Activated T-helper 1 cell treated with anti-CD3 and anti-CD28 coated beads, Interleukin-12 subunit alpha, Interleukin-12 subunit beta, Interleukin-2, Interleukin-4 antibody, amounts not matched to agents 30 ng/mL and 10 ng/mL and 1 ng/mL, durations not matched to agents 14 hours and 24 hours and 36 hours (primary cell): ENCODE measurements at places on chromosomes 5 and 9. TPM values are rescaled to one million over a fixed set of nuclear protein-coding genes. Genes with fewer than 3 reads are reported as not detected.

DNA sequence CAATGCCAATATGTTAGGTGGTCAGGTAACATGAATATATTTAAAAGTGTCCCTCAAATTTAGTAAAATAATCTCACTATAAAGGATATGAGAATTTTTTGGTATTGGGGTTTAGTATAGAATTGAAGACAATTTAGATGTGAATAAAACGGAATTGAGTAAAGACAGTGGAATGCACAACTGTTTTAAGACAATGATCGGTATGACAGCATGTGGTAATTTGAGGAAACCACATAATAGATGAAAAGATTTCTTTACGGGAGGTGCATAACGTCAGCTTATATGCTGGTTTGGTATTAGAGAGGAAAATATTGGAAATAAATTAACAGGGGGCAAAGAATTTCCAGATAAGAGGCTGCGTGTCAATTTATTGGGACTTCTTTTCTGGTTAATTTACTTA, 1043.2 kb downstream of the CDH18 start:
- H3K27me3 ChIP-seq, result no peaks in the 10 kb centered on the region
- DNase-seq, result no peak
- no peaks in the 10 kb centered on the region for H3K36me3 ChIP-seq
- no peak overlapping the region for H3K4me3 ChIP-seq
- no peak overlapping the region for H3K27ac ChIP-seq

DNA sequence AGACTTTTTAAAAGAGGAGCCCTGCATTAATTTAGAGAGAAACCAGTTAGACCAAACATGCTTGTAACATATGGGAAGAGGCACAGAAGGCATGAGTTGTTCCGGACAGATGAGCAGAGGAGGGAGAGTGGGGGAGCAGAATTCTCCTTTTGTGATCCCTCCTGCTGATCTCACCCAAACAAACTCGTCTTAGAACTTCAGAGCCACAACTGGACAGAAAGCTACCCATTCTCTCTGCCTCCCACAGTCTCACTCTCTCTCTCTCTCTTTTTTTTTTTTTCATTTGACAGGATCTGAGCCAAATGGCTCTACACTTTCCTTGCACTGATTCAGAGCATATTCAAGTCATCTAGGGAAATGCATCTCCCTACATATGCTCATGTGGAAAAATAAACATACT, 196.0 kb upstream of the PAPPA start:
- peaks cover 2% of the 10 kb centered on the region for H3K27me3 ChIP-seq
- DNase-seq, result no peak
- no peak overlapping the region for H3K27ac ChIP-seq
- H3K4me3 ChIP-seq, result no peak overlapping the region
- H3K36me3 ChIP-seq, result no peaks in the 10 kb centered on the region
- no peaks in the 10 kb centered on the region for H3K4me1 ChIP-seq

DNA sequence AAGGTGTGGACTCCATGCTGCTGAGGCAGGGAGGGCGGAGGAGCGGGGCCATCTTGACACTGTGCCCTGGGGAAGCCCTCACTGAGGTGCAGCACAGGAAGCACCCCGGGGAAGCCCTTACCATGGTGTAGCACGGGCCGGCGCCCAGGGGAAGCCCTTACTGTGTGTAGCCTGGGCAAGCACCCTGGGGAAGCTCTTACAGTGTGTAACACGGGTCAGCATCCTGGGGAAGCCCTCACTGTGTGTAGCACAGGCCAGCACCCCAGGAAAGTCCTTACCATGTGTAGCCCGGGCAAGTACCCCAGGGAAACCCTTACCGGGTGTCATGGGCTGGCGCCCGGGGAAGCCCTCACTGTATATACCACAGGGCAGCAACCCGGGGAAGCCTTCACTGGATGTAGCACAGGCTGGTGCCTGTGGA, 62.6 kb upstream of the ZNF354B start:
- H3K27me3 ChIP-seq, result no peaks in the 10 kb centered on the region
- no peak overlapping the region for H3K27ac ChIP-seq
- H3K36me3 ChIP-seq, result no peaks in the 10 kb centered on the region
- H3K4me3 ChIP-seq, result no peak overlapping the region
- no peak for DNase-seq

DNA sequence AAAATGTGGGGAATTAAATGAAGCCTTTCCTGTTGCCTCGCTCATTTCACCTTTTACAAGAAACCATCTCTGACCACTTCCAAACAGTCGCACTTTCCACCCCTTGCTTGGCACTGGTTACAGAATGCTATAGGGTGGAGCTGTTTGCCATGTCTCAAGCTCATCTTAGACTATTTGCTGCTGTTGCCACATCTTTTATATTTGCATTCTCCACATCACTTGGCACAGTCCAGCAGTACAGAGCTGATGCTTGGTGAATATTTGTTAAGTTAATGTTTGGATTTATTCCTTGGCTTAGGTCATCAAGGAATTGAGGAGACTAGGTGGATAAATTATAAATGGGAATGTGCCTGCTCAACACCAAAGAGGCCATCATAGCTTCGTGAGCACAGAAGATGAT, 53.2 kb downstream of the GNA14 start:
- H3K27me3 ChIP-seq, result peaks cover 5% of the 10 kb centered on the region
- H3K27ac ChIP-seq, result no peak overlapping the region
- H3K4me3 ChIP-seq, result no peak overlapping the region
- no peaks in the 10 kb centered on the region for H3K36me3 ChIP-seq

DNA sequence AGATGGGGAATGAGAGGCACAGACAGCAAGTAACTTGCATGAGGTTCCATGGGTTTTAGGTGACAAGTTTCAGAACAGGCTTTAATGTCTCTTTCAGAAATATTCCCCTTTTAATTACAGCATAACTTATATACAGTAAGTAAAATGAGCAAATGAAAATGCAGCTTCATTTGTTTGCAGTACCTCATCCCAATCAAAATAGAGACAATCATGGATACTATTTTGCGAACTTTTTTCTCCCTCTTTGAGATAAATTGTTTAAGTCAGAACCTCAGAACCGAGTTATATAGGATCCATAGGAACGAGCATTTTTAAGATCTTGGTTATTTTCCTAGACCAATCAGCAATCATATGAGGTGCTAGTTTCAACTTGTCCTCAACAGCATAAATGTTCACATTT, 3.5 kb downstream of the LCP2 start:
- H3K4me3 ChIP-seq, result peak overlapping the region; percentile 99
- peaks cover 77% of the 10 kb centered on the region for H3K4me1 ChIP-seq
- no peak for DNase-seq
- peaks cover 76% of the 10 kb centered on the region for H3K36me3 ChIP-seq

GRCh38 chr9:98998441-98999151, 54.9 kb downstream of the COL15A1 start:
- no peak overlapping the region for H3K4me3 ChIP-seq
- peaks cover 2% of the 10 kb centered on the region for H3K36me3 ChIP-seq
- H3K27me3 ChIP-seq, result peaks cover 21% of the 10 kb centered on the region
- peak; percentile 41 for DNase-seq
- H3K27ac ChIP-seq, result no peak overlapping the region

GRCh38 chr9:101846161-101846560, 107.7 kb upstream of the GRIN3A start:
- no peaks in the 10 kb centered on the region for H3K36me3 ChIP-seq
- H3K27ac ChIP-seq, result no peak overlapping the region
- H3K4me3 ChIP-seq, result no peak overlapping the region
- no peaks in the 10 kb centered on the region for H3K27me3 ChIP-seq
- no peak for DNase-seq
- H3K4me1 ChIP-seq, result no peaks in the 10 kb centered on the region

- peaks cover 8% of the 10 kb centered on the region for H3K27me3 ChIP-seq
- no peaks in the 10 kb centered on the region for H3K36me3 ChIP-seq
- peak overlapping the region; percentile 82 for H3K27ac ChIP-seq
- DNase-seq, result no peak
- peaks cover 25% of the 10 kb centered on the region for H3K4me1 ChIP-seq
Observed at GRCh38 chr9:135959814-135960213, 1.4 kb downstream of the UBAC1 start.

GRCh38 chr9:136913701-136914438, 27.6 kb downstream of the TRAF2 start:
- no peak overlapping the region for H3K4me3 ChIP-seq
- H3K27ac ChIP-seq, result no peak overlapping the region
- peaks cover 38% of the 10 kb centered on the region for H3K36me3 ChIP-seq
- H3K27me3 ChIP-seq, result no peaks in the 10 kb centered on the region

DNA sequence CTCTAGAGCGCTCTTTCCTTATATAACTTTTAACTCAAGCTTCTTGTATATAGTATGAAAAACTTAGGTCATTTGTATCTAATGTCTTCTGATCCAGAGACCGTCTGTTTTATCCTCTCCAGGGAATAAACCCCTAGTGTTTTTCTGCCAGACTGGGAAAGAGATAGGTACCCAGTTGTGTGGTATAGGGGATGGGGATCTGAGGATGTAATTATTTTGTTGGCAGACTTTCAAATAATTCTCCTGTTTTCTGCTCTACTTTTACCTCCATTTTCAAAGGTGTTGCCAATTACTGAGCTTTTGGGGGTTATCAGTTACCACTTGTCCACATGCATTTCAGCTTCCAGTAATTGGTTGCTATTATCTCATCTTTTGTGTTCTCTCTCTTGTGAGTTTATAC, 17.9 kb downstream of the CCDC171 start:
- H3K36me3 ChIP-seq, result no peaks in the 10 kb centered on the region
- no peak for DNase-seq
- no peak overlapping the region for H3K27ac ChIP-seq
- no peaks in the 10 kb centered on the region for H3K27me3 ChIP-seq
- H3K4me3 ChIP-seq, result no peak overlapping the region

GRCh38 chr5:12920527-12920926, 1016.3 kb upstream of the CTNND2 start:
- H3K27me3 ChIP-seq, result no peaks in the 10 kb centered on the region
- no peak for DNase-seq
- no peak overlapping the region for H3K27ac ChIP-seq

- H3K27me3 ChIP-seq, result no peaks in the 10 kb centered on the region
- H3K36me3 ChIP-seq, result no peaks in the 10 kb centered on the region
- no peaks in the 10 kb centered on the region for H3K4me1 ChIP-seq
- no peak for DNase-seq
- H3K27ac ChIP-seq, result no peak overlapping the region
- no peak overlapping the region for H3K4me3 ChIP-seq
Observed at GRCh38 chr5:26470439-26470838, 567.9 kb downstream of the CDH9 start.

- no peak overlapping the region for H3K27ac ChIP-seq
- no peaks in the 10 kb centered on the region for H3K36me3 ChIP-seq
- H3K27me3 ChIP-seq, result peaks cover 7% of the 10 kb centered on the region
- H3K4me3 ChIP-seq, result no peak overlapping the region
- DNase-seq, result no peak
Observed at GRCh38 chr5:149217096-149217802, 54.4 kb upstream of the AFAP1L1 start.

- peaks cover 4% of the 10 kb centered on the region for H3K27me3 ChIP-seq
- no peak overlapping the region for H3K4me3 ChIP-seq
- no peaks in the 10 kb centered on the region for H3K36me3 ChIP-seq
- H3K27ac ChIP-seq, result no peak overlapping the region
Observed at GRCh38 chr9:4038182-4038723, 261.6 kb downstream of the GLIS3 start.

DNA sequence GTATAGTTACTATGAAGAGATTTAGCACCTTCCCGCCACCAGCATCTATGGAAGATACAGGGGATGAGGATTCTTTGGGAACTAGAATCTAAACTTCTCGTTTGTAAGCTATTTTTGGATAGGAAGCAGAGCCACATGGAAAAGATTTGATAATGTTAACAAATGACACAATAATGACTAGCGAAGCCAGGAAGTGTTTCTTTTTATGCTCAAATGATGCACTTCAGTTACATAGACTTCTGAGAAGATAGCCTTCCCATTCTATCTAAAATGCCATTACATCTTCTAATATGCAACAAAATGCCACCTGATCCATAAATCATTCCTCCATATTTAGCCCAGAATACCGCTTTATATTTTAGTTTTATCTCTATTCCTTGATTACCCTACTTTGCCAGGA, 17.0 kb upstream of the TNC start:
- H3K27ac ChIP-seq, result no peak overlapping the region
- H3K27me3 ChIP-seq, result peaks cover 15% of the 10 kb centered on the region
- peaks cover 7% of the 10 kb centered on the region for H3K36me3 ChIP-seq
- H3K4me1 ChIP-seq, result peaks cover 7% of the 10 kb centered on the region

DNA sequence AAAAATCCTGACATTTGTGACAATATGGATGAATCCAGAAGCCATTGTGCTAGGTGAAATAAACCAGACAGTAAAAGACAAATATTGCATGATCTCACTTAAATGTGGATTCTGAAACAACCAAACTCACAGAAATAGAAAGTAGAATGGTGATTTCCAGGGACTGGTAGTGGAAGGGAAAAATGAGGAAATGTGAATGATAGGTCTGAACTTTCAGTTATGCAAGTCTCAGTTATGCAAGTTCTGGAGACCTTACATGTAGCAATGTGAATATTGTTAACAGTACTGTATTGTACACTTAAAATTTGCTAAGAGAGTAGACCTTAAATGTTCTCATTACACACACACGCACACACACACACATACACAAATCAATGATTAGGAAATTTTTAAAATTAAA, 84.9 kb downstream of the SLCO4C1 start:
- no peak for DNase-seq
- H3K36me3 ChIP-seq, result no peaks in the 10 kb centered on the region
- H3K4me1 ChIP-seq, result no peaks in the 10 kb centered on the region
- no peak overlapping the region for H3K27ac ChIP-seq
- no peaks in the 10 kb centered on the region for H3K27me3 ChIP-seq
- H3K4me3 ChIP-seq, result no peak overlapping the region

DNA sequence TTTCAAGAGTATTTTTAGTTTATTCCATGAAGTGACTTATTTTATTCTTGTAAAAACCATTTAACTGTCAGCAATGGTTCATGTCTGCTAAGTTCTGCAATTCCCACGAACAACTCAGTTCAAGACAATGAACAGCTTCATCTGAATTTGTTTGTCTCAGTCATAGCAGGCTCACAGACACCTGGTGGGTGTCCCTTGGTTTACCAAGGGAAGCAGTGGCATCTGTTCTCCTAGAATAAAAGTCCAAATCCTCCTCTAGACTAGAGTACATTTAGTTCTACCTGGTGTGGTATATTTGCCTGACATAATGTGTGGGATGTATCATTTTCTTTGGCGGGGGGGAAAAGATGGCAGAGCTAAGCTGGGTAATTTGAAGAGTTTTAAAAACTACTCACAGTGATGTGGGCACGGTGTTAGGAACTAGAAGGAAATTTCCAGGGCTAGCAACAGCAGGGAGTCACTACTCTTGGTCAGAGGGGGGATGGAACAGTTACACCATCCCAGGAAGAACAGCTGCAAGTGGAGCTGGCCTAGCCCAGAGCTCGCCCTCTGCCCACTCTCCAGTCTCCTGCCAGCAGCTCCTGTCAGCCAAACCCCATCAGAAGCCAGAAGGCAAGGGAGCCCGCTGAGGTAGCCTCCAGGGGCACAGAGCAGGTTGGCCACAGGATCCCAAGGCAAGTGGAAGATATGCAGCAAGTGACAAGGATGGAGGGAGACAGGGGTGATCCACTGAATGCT, 100.3 kb downstream of the PJA2 start:
- no peak overlapping the region for H3K4me3 ChIP-seq
- H3K4me1 ChIP-seq, result no peaks in the 10 kb centered on the region
- no peaks in the 10 kb centered on the region for H3K36me3 ChIP-seq
- peaks cover 3% of the 10 kb centered on the region for H3K27me3 ChIP-seq

The ZFR gene
- 67.7 and 70.8 TPM in 2 replicates for total RNA-seq

The HEMGN gene
- total RNA-seq, result 0.24 and 0.31 TPM in 2 replicates

The PKD2L2 gene
- total RNA-seq, result not detected in 2 replicates

The NUTM2F gene
- not detected in 2 replicates for total RNA-seq

The TEK gene
- not detected in 2 replicates for total RNA-seq

The LCN2 gene
- not detected in 2 replicates for total RNA-seq

The AQP3 gene
- 3.4 and 6.1 TPM in 2 replicates for total RNA-seq

The NEK6 gene
- total RNA-seq, result 17.4 and 21.0 TPM in 2 replicates

The CDO1 gene
- 0.49 and 0.66 TPM in 2 replicates for total RNA-seq

The PGM5 gene
- total RNA-seq, result not detected in 2 replicates

The TMEM174 gene
- not detected in 2 replicates for total RNA-seq

The SLC4A9 gene
- not detected in 2 replicates for total RNA-seq

The SQSTM1 gene
- 221 and 233 TPM in 2 replicates for total RNA-seq
